CD8-positive, alpha-beta memory T cell (primary cell): ENCODE measurements at places on chromosomes 6 and 20. TPM values are rescaled to one million over a fixed set of nuclear protein-coding genes. Genes with fewer than 3 reads are reported as not detected.

Gene GJA10
- not detected for total RNA-seq

Gene TSPO2
- total RNA-seq: not detected

DNA sequence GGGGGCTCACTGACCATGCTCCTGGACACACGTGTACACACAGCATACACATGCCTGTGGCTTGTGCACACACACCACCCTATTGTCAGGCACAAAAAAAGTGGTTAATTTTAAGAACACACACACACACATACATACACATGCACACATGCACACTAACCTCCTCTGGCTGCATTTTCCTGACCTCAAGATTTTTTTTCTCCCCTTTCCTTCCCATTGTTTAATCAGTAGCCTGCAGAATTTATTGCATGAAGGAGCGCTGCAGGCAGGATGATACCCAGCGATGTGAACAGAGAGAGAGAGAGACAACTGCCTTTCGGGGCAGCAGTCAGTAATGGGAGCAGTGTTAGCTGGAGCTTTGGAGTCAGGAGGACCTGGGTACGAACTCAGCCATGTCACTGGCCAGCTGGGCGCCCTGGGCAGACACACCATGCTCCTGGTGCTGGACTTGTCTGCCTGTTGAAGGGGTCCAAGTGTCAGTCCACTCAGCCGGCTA is 990 bp upstream of the TRAF3IP2 start:
- DNase-seq: no peak

DNA sequence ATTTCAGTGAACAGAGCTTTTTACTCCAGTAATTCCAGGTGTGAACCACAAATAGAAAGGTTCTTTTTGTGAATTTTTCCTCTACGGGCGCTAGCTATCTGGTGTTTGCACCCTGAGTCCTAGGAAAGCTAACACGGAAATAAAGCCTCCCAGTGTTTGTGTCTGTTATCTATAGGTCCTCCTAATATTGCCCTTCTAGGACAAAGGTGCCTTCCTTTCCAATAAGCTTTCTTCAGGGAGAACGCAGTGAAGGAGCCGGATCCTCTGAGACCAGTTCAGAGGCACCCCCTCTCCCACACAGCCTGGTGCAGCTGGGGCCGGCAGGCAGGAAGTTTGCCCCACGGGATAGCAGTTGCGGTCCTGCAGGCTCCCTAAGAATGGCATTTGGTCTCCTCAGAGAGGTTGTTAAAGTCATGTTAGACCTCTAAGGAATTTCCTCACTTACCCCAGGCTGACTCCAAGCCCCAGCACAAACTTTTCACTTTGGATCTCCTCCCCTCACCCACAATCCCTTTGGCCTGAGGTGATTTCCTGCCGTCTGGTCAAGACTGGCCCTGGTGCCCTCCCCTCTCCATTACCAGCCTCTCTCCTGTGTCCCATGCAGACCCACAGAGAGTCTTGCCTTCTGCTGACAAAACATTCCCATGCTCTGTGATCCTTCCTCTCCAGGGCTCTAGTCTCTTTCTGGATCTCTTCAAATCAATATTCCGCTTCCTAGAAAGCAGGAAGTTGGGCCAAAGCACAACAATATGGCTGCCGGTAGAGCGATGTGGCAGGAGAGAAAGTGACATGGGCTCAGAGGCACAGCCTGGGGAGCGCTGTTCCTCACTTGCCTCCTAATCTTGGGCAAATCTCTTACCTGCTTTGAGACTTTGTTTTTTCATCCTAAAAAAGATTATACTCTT is 126.0 kb downstream of the MOXD1 start:
- DNase-seq: no peak

GRCh38 chr6:101232961-101233360 is 160.5 kb upstream of the GRIK2 start:
- no peak for DNase-seq
